ENCODE measurements at places on chromosomes 6 and 20. TPM values are rescaled to one million over a fixed set of nuclear protein-coding genes. Genes with fewer than 3 reads are reported as not detected.

DNA sequence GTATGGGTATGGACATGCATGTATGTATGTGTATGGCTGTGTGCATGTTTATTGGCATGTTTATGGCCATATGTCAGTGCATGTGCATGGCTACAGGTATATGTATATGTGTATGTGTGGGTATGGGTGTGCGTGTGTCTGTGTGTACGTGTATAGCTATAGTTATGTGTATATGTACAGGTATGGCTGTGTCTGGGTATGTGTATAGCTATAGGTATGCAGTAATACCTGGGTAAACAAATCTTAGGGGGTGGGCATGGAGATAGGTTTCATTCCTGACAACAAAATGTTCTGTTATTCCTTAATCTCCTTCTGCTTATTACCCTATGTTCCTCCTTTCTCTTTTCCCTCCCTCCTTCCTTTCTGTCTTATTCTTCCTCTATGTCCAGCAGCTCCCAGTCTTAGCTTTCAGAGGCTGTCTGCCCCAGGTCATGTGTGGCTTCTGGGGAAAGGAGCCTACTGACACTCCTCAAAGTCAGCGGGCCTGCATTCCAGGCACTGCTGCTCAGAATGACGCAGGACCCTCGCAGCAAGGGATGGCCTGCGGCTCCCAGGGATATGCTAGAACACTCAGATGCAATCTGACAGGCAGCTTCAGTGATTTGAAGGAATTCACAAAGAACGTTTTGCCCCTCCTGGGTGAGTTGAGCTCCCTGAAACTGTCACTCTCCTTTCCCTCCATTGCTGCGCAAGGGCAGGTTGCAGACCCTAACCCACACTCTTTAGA, 139.3 kb upstream of the PHACTR1 start:
- peak; percentile 87 for DNase-seq

DNA sequence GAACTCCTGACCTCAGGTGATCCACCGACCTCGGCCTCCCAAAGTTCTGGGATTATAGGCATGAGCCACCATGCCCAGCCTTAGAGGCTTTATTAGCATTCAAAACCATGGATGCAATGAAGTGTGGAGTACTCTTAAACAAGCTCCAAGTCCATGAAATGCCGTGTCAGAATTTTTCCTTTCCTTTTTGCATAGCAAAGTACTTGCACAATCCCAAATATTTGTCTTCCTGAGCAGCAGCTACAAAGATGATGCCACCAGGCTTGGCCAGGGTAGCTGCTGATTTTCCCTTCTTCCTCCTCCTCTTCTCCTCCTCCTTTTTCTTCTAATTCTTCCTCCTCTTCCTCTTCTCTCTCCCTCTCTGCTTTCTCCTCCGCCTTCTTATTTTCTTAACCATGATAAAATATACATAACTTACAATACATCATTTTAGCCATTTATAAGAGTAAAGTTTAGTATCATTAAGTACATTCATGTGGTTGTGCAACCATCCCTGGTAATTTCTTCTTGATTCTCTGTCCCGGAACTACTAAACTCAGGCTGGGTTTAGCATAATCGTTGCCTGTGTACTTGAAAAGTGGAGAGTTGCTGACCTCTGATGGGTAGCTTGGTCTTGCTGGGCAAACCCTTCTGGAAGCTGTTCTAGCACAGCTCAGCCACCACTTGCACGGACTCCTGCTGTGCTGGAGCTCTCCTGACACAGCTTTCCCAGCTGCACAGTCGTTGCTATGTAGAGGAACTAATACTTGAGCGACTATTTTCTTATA, 20.3 kb downstream of the MUCL3 start:
- no peak for DNase-seq

Gene C2
- not detected for total RNA-seq

GRCh38 chr20:36491901-36492617, 49.3 kb upstream of the MYL9 start:
- DNase-seq: peak; percentile 70

GRCh38 chr6:16179063-16179462, 50.2 kb downstream of the MYLIP start:
- no peak for DNase-seq

DNA sequence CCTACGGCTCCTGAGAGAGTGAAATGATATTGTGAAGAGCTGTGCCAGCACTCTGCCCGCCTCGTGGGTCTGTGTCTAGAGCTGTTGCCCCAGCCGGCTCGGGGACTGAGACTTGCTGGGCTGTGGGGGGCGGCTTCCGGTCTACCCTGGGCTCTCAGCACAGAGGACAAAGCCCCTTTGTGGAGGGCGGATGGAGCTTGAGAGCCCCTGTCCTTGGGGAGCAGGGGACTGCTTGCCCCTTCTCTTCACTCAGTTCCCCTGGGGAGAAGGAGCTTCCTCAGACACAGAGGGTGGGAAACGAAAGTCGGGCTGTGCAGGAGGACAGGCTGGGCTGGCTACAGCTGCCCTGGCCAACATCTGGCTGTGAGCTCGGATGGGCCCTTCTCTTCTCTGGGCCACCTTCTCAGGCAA, 11.0 kb downstream of the SRC start:
- DNase-seq: no peak
